Cortex of kidney (tissue), 1 donor: ENCODE measurements at places on chromosomes 1 and 21.

DNA sequence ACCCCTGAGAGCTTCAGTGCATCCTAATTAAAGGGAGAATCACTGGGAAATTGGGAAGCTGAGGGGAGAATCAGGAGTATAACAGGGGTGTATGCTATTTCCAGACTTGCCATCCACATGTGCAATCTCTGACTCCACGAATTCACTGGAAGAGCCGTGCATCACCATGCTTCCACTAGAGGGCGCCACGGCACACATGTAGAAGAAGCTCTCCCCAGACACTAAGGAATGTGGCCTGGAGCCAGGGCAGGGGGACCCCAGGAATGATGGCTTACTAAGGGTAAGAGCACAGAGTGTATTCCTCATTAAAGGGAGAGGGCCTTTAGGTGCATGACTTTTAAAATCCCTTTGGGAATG, 81.5 kb downstream of the ABCA4 start:
- no peak for DNase-seq

- DNase-seq, result no peak
Observed at GRCh38 chr1:219379691-219380090, 206.0 kb downstream of the LYPLAL1 start.

DNA sequence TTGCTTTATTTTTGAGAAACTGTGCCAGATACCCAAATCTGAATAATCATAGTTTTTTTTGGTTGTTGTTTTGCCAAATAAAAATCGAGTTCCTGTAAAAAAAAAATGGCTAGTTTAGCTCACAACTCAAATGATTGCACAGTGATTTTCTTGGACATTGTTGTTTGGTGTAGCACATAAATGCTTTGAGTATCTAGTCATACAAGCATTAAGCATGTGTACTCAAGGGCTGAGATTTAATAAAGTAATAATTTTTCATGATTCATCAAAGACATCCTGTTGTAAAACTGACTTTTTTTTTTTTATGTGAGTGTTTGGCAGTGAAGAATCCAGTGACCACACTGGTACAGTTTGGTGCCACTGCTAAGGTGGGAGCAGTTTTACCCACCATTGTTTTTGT, 18.8 kb downstream of the ITSN1 start:
- DNase-seq, result no peak

DNA sequence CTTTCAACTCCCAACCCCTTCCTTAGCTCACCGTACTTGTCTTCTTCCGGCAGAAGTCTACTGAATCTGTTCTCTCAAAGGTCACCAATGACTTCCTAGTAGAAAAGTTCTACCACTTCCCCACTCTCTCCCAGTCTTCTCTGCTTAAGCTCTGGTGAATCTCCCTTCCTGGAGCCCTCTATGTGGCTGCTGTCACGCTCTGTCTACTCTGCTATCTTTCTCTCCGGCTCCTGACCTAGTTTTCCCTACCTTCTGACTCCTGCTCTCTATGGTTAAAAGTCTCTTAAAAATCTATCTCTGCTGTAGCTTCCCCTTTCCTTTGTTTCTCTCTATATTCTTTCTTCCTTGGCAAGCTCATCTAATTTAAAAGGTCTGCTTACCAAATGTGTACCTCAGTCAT, 350.1 kb upstream of the GREM2 start:
- DNase-seq, result no peak

DNA sequence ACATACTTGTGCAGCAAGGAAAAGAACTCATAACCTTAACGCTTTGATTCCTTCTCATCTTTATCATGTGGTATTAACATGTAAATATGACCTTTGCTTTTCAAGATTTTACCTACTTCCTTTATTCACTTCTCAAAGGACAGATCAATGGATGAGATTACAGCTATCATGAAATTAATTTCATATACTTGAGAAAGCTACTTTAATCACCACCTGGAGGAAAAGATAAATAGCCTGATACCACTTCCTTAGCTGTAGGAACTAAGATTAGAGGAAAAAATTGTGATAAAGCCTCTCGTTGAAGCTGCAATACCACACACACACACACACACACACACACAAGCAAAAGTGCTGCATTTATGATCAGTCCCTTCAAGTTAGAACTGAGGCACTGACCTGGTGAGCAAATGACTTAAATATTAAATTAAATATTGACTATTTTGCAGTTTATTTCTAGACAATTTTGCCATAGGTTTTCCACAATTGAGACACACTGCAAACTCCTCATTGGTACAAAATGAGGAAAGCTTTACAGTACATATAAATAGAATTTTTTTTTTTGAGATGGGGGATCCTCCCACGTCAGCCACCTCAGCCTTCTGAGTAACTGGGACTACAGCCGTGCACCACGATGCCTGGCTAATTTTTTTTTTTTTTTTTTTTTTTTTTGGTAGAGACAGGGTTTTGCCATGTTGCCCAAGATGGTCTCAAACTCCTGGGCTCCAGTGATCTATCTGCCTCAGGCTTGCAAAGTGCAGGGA, 27.2 kb upstream of the DMRTB1 start:
- DNase-seq, result no peak

- DNase-seq, result no peak
Observed at GRCh38 chr1:76023669-76024435, 50.7 kb upstream of the ST6GALNAC3 start.
